Gastrocnemius medialis (tissue), 4 donors: ENCODE measurements at places on chromosomes 12 and 14. TPM values are rescaled to one million over a fixed set of nuclear protein-coding genes. Genes with fewer than 3 reads are reported as not detected.

GRCh38 chr14:52025310-52025709 is 36.0 kb downstream of the RTRAF start:
- DNase-seq: no peak
- H3K27ac ChIP-seq: no peak overlapping the region
- H3K4me3 ChIP-seq: no peak overlapping the region
- no peaks in the 10 kb centered on the region for H3K27me3 ChIP-seq
- no peaks in the 10 kb centered on the region for H3K36me3 ChIP-seq

GRCh38 chr14:100234511-100234910 is 4.4 kb upstream of the YY1 start:
- H3K36me3 ChIP-seq: no peaks in the 10 kb centered on the region
- peaks cover 16% of the 10 kb centered on the region for H3K4me1 ChIP-seq
- no peak overlapping the region for H3K27ac ChIP-seq
- H3K4me3 ChIP-seq: no peak overlapping the region

DNA sequence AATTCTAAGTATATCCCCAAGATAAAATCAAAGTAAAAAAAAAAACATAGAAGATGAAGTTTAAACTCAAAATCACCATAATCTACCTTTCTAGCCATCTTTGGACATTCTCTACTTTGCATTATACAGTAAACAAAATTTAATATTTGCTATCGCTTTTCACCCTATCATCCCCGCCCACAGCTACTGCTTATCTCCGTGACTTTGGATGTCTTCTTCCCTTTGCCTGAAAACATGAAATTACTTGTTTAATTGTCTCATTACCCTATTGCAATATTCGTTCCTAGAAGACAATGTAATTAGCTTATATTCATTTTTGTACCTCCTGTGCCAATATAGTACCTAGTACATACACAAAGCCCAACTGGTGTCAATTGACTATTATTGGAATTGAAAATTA is 9.3 kb downstream of the SYNJ2BP start:
- H3K4me3 ChIP-seq: no peak overlapping the region
- DNase-seq: no peak
- peaks cover 7% of the 10 kb centered on the region for H3K4me1 ChIP-seq
- no peaks in the 10 kb centered on the region for H3K27me3 ChIP-seq
- no peaks in the 10 kb centered on the region for H3K36me3 ChIP-seq

The ALG10B gene
- 3.7 TPM for total RNA-seq

The HPD gene
- total RNA-seq: 2.0 TPM
